Progenitor cell of endocrine pancreas (in vitro differentiated cells): ENCODE measurements at places on chromosomes 12 and 14. TPM values are rescaled to one million over a fixed set of nuclear protein-coding genes. Genes with fewer than 3 reads are reported as not detected.

The TSPAN9 gene
- total RNA-seq: 30.4 and 30.9 TPM in 2 replicates

The EIF5 gene
- total RNA-seq: 362 and 384 TPM in 2 replicates

The OR5AU1 gene
- total RNA-seq: not detected in 2 replicates

The SLIRP gene
- 148 and 158 TPM in 2 replicates for total RNA-seq
